ENCODE measurements at places on chromosomes 11 and 22.

GRCh38 chr11:97140885-97141494 is 751.2 kb downstream of the JRKL start:
- no peak for DNase-seq

DNA sequence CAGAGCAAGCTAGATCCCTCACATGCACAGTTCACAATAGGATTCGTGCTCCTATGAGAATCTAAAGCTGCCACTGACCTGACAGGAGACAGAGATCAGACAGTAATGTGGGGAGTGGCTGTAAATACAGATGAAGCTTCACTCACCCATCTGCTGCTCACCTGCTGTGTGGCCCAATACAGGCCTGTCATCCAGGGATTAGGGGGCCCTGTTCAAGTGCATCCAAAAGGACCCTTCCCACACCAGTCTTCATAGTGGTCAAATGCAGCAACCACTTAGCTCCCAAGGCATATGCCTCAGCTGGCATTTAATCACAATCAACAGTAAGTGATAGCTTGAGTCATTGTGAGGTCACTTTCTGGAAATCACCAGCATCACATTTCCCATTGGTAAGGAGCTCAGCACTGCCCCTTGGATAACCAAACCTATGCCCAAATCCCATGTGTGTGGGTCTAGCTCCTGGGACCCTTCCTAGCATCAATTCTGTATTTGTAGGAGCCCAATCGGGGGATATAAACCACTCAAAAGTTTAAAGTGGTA is 65.6 kb downstream of the OR4C45 start:
- no peak for DNase-seq

DNA sequence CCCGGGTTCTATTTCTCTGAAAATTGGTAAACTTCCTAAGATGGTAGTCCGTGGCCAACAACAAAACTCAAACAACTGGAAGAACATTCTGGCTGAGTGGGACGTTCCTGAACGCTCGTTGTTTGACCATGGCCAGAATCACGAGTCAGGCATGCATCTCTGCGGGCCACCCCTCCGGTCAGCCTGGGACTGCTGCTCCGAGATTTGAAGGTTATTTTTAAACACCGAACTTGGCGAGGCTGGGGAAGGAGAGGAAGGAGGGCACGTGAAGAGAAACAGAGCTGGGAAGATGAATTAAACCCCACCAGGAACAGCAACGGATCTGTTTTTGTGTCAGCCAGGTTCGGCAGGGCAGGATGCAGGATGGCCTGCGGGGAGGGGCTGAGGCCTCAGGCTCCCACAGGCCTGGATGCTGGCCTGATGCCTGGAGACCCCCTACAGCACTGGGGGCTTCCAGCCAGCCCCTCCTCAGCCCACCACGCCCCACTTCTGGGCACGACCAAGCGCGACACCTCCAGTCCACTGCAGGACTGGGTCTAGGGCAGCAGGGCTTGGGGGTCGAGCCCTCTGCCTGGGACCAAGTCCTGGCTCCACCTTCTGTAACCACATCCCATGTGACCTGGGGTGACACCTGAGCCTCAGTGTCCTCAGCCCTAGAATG is 5.1 kb downstream of the SHISAL1 start:
- no peak for DNase-seq

- no peak for DNase-seq
Measured at GRCh38 chr11:7596975-7597391, 76.3 kb downstream of the CYB5R2 start.

GRCh38 chr22:32631507-32632255 is 157.1 kb downstream of the FBXO7 start:
- DNase-seq, result no peak

GRCh38 chr22:28594797-28595462 is 84.7 kb downstream of the TTC28 start:
- no peak for DNase-seq

GRCh38 chr11:61131586-61131985 is 29.3 kb downstream of the CD5 start:
- DNase-seq, result no peak

DNA sequence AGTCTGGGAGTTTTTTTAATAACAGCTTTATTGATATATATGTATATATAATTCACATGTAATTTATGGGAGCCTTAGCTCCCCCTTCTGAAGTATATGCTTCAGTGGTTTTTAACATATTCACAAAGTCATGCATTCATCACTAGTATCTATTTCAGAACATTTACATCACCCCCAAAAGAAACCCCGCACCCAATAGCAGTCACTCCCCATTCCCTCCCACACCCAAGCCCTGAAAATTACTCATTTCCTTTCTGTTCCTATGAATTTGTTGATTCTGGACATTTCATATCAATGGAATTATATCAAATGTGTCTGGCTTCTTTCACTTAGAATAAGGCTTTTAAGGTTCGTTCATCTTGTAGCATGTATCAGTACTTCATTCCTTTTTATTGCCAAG is 35.6 kb upstream of the SYT7 start:
- DNase-seq, result no peak

DNA sequence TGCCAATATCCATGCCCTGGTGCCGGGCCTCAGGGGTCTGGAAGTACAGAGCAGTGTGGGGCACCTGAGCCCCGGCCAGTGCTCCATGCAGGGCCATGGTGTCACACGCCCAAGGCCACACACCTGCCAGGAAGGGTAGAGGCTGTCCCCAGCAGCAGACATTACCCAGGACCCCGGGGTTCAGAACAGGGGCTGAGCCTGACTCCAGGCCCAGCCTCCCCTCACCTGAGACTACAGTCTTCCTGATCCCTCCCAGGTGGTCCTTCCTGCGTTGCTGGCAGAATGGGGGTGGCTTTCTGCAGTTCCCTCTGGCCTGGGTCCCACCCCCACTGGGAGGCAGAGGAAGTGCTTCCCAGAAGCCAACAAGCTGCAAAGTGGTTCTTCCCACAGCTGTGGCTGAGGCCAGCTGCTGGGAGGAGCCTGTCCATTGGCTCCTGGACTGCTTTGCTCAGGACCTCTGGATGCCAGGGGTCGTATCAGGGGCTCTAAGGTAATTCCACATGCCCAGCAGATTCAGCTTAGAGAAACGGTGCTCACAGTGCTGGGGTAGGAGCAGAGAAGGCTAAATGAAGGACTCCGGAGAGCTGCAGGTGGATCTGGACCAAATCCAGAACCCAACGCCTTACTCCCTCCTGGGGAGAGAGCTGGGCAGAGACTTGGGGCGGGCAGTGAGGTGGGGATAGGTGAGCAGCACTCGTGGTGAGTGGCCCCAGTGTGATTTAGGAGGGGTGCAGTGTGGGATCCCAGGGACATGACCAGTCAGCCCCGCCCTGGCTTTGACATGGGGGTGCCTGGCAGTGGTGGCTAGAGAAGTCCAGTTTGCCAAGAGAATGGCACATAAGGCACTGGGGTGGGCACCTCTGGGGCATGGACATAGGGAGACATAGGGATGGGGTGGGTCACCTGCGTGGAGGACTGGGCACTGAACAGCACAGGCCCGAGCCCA is 12.6 kb downstream of the TCIRG1 start:
- no peak for DNase-seq

- no peak for DNase-seq
Measured at GRCh38 chr11:87101956-87102580, 64.3 kb downstream of the TMEM135 start.

DNA sequence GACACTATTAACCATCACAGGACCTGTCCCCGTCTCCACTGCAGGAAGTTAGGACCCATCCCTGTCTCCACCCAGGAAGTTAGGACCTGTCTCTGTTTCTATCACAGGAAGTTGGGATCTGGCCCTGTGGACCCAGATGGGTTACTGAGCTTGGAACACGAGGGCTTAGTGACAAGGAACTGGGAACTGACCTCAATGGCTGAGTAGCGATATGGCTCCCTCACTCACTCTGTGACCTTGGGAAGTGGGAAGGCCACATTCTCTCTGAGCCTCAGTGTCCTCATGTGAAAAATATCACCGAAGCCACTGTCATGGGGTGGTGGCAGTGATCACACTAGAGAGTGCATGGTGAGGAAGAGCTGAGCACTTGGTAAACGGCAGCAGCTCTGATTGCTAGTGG is 59.4 kb downstream of the FBLN1 start:
- no peak for DNase-seq

DNA sequence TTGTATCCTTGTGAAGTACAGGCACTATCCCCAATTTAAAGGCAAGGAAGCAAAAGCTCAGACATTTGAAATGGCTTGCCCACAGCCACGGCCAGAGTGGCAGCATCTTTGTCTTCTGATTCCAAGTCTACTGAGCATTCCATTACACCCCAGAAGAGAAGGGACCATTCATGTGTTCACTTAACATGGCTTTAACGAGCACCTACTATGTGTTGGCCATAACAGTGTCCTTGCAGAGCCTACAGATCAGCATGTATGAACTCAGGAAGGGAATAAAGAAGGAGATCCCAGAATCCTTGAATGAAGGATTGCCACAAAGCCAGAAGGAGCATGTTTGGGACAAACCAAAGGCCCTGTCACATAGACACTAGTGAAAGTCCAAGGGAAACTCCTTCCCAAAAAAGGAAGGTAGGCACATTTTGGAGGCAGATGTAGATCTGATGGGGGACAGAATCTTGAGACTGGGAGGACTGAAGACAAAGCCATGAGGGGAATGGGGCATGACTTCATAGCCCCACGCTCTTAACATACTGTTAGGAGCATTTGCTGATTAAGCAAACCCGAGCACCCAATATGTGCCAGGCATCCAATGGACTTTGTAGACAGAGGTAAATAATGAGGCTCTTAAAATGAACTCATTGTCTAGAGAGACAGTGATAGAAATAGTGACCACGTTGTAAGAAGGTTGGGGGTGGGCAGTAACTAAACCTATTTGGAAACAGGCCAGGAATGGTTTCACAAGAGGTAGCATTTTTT is 54.9 kb downstream of the P4HA3 start:
- no peak for DNase-seq

DNA sequence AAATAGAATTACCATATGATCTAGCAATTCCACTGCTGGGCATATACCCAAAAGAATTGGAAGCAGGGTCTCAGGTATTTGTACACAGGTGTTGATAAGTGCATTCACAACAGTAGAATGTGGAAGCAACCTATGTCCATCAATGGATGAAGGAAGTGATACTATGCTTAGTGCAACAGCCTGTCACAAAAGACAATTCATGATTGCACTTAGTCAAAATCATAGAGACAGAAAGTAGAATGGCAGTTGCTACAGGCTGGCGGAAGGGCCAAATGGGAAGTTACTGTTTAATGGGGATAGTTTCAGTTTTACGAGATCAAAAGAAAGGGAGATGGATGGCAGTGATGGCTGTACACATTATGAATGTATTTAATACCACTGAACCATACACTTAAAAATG is 42.0 kb downstream of the SGSM3 start:
- DNase-seq, result no peak

- peak; percentile 13 for DNase-seq
Measured at GRCh38 chr11:113874581-113875233, 665 bp downstream of the USP28 start.

DNA sequence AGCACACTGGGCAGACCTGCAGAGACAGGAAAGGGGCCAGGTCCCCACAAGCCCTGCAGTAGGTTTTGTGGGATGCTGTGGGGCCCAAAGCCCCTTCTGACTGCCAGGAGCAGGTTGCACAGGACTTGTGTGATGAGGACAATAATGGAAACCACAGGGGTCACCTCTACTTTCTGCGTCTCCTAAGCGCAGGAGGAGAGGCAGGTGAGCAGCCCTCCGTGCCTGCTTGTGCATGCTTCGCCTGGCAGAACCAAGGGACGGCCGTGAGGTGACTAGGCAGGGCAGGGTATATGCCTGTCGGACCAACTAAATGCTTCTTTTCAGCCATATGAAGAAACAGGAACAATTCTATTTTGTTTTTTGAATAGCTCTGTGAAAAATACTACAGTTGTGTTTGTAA is 77.9 kb upstream of the PITPNB start:
- DNase-seq, result no peak

DNA sequence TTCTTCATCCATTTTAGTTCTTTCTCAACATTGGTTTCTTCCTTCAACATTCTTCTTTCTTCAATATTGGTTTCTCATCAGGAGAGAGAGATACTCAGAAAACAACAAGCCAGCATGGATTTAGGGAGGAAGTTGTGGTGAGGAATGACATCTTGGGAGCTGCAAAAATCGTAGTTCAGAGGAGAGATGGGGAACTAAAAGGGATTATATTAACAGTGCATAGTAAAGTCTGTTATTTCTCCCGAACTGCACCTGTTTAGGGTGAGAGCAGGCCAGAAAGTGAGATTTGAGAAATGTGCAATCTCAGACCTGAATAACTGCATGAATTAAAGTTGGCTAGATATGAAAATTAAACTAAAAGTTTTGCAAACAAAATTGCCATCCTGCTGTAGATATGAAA is 94.5 kb downstream of the CASP12 start:
- no peak for DNase-seq

DNA sequence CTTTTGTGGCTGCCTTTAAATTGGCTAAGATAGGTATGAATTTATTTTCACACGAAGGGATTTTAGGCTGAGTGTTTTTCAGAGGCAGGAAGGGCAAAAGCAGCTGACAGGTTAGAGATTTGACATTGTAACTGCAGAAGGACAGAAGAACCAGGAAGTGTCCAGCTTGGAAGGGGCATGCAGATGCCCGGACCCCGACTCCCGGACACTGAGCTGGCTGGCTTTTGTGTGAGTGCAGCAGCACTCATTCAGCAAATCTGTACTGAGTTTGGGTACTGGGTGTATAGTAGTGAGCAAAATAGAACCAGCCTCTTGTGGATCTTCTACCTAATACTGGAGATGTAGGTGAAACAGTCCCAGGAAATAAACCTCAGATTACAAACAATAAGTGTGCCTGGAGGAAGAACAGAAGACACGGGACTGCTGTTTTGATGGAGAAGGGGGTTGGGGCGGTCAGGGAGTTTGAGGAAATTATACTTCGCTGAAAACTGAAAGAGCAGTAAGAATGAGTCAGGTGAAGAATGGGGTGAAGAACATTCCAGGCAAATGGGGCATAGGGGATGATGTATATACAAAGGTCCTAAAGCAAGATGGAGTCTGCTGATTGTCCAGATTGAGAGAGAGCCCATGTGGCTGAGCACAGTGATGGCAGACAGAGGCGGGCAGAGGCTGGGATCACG is 64.6 kb downstream of the PPFIBP2 start:
- DNase-seq, result no peak

DNA sequence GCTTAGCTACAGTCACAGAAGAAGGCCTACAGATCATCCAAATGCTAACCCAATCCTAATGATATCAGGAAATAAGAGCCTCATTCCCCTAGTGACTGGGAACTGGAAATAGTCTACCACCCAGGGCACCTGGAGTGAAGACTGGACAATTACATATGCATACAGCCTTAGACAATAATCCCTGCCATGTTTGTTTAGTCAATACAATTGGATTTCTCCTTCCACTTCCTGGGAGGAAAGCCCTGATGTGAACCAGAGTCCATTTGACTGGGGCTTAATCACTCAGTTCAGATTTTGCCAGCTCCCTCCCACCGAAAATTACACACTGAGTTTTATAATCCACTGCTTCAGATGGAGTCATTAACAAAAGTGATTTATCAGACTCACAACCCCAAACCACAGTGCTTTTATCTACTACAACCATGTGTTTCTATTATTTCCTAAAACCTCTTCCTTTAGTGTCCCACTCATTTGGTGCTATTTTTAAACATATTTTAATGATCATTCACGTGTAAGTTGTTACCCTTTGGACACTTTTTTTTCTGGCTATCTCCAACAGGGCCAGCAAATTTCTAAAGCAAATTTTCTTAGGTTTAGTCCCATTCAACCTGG is 29.9 kb downstream of the CWF19L2 start:
- DNase-seq, result no peak
